Stimulated activated CD8-positive, alpha-beta memory T cell treated with anti-CD3 and anti-CD28 coated beads, Interleukin-7, amount 100 ng/mL, for 1 hour (primary cell): ENCODE measurements at places on chromosomes 3 and 15.

DNA sequence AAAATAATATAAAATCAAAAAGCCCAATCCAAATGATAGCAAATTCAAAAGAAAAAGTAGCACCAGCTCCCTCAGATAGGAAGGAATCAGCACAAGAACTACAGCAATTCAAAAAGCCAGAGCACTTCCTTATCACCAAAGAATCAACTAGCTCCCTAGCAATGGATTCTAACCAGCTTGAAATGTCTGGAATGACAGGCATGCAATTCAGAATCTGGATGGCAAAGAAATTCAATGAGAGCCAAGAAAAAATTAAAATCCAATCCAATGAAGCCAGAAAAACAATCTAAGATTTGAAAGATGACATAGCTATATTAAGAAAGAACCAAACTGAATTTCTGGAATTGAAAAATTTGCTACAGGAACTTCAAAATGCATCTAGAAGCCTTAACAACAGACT lies 1334.4 kb upstream of the ALCAM start:
- no peak for DNase-seq

DNA sequence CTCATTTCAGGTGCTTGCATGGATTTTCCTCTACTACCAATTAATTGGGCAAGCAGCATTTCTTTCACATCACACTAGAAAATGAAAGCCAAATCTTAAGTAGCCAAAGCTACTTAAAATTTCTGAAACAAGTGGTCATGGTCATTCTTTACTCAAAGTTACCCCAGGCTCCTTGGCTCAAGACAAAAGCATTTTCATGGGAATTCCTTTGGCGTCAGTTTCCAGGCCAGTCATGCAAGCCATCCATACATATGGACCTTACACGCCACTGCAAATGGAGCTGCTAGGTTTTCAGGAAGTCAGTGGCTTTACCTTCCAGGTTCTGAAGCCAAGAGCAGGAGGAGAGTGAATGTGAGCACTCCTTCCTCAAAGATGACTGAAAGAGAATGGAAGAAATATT lies 83.7 kb upstream of the IL12A start:
- DNase-seq, result no peak

- DNase-seq, result no peak
Observed at GRCh38 chr3:15512166-15512565, 9.3 kb downstream of the COLQ start.

DNA sequence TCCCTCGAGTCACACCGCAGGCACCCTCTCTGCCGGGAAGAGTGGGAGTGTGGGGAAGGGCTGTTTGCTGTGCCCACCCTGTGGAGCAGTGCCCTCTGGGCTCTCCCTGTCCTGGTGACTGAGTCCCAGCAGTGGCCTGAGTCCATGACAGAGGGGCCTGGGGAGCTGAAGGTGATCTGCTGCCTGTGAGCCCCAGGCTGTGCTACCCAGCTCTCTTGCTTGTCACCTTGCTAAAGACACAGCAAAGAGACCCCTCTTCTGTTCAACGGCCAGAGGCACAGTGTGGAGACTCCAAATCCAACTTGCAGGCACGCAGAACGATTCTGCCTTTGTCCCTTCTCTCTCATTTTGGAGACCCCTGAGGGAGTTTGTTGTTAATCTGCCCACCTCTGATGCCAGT lies 232.6 kb downstream of the OPA1 start:
- DNase-seq, result no peak

DNA sequence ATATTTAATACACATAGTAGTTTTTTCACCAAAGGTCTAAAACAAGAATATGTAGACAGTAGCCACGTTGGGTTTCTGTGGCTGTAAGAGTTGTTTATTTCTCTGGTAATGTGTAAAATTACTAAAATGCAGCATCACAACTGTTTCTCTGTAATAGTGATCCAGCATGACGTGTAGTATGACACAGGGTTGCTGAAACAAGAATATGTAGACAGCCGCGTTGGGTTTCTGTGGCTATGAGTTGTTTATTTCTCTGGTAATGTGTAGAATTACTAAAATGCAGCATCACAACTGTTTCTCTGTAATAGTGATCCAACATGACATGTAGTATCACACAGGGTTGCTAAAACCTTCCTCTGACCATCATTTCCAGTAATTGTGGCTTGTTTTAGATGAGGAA lies 153.6 kb upstream of the ZNF717 start:
- DNase-seq, result no peak
